ENCODE measurements at places on chromosomes 4 and X. TPM values are rescaled to one million over a fixed set of nuclear protein-coding genes. Genes with fewer than 3 reads are reported as not detected.

GRCh38 chr4:124902001-124902515 is 189.5 kb upstream of the ANKRD50 start:
- DNase-seq, result no peak

- DNase-seq, result no peak
These were observed 22.2 kb upstream of the PAPSS1 start for GRCh38 chr4:107742196-107742595.

- DNase-seq, result no peak
These were observed 864.3 kb upstream of the AGA start for GRCh38 chr4:178306565-178306964.

DNA sequence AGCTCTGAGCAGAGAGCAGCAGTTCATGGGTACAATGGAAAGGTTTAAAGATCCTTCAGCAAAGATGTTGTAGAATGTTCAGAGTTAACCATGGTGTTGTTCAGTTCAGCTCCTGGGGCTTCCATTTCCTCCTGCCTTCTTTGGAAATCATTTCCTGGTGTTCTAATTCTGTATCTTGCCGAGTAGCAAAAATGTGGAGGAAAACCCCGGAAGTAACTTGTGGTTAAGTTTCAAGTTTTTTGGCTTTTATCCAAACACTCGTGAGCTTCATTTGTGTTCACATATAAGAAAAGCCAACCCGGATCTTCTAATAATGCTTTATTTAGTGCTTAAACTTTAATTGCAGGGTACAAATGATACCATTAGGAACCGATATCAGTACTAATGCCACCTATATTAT is 33.6 kb upstream of the ARX start:
- DNase-seq, result no peak

GRCh38 chr4:128267745-128268144 is 19.9 kb downstream of the PGRMC2 start:
- no peak for DNase-seq

DNA sequence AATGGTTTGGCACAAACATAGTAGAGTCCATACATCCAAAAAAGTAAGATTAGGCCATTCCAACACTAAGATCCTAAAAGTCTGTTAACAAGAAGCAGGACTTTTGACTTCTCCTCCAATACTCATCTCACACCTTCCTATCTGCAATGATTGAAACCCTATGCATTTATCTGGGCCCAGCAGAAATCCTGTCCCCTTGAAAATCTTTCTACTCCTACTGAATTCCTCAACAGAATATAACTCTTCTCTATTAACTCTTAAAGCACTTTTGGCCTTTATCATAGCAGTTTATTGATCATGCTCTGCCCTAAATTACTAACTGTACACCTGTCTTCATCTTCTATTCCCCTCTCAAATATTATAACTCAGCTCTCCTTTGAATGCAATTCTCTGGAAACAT is 4.6 kb downstream of the G3BP2 start:
- DNase-seq, result no peak

DNA sequence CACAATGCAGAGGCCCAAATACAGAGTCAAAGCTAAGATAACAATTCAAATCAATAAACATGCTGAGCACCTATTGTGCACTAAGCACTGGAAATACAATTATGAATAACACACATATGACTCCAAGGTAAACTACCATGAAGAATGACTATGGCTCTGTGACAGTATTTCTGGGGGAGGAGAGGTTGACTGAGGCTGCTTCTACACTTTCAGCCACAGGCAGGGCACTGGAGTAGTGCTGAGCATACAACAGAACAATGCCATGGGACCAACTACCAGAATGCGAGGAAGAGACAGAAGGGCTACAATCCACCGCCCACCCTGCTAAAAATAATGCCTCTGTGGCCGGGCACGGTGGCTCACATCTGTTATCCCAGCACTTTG is 13.7 kb downstream of the TEC start:
- no peak for DNase-seq

- no peak for DNase-seq
These were observed 308.2 kb downstream of the KLHL13 start for GRCh38 chrX:117808426-117808825.

GRCh38 chr4:7924163-7924562 is 15.5 kb downstream of the AFAP1 start:
- no peak for DNase-seq

DNA sequence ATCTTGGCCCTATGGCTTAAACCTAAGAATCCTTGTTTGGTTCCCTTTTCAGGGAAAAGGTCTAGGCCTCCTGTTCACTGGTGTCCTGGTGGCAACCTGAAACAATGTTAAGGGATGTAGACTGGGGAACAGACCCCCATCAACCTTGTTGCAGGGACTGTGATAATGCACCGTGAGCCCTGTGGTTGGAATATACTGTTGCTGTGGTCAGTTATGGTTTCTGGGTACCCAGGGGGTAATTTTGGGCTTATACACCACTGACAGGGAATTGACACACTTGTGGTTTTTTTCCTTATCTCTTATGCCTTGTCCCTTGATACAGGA is 64.0 kb upstream of the WDR1 start:
- DNase-seq, result no peak

- no peak for DNase-seq
These were observed 86.9 kb upstream of the PSAPL1 start for GRCh38 chr4:7521666-7522065.

DNA sequence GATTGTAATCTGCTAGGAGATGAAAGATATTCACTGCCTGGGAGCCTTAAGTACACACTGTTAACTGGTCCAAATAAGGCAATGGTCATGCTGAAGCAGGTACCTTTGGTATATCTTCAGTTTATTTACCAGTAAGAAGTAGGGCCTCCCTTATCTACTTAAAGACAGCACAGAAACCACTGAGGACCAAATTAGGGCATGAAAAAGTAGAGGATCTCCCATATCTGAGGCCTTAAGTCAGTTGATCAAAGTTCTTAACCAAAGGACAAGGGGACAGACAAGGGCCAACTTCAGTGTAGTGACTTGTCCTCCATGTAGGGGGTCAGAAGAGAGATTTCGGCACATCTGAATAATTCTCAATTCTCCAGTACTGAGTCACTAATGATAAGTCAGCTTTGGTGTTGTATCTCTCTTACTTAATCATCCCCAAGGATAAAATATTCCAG is 59.1 kb downstream of the AMELX start:
- DNase-seq, result no peak

GRCh38 chrX:155744534-155744933 is 131.8 kb upstream of the TMLHE start:
- no peak for DNase-seq

GRCh38 chr4:95422436-95422835 is 126.3 kb downstream of the UNC5C start:
- no peak for DNase-seq

DNA sequence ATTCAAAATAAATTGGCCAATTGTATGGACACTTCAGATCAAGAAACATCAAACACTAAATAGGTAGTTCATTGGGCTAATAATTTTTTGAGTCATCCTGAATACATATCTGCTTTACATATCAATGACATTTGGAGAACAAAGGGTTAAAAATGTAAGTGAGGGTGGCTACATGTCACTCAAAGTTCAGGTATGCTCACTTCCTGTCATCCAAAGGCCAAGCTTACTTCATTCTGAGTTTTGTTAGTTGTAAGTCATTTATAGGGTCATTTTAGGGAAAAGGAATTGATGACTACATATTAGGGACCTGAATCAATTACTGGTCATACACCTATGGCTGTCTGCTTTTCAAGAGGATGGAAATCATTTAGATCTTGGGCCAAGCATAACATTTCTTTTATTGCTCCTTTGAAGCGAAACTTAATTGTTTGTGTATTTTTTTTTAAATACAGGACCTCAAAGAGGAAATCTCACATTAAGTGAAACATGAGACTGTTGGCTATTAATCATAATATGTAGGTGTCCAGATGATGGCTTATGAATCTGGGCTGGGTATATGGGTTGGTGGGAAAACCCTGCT is 119.2 kb upstream of the LEF1 start:
- no peak for DNase-seq

DNA sequence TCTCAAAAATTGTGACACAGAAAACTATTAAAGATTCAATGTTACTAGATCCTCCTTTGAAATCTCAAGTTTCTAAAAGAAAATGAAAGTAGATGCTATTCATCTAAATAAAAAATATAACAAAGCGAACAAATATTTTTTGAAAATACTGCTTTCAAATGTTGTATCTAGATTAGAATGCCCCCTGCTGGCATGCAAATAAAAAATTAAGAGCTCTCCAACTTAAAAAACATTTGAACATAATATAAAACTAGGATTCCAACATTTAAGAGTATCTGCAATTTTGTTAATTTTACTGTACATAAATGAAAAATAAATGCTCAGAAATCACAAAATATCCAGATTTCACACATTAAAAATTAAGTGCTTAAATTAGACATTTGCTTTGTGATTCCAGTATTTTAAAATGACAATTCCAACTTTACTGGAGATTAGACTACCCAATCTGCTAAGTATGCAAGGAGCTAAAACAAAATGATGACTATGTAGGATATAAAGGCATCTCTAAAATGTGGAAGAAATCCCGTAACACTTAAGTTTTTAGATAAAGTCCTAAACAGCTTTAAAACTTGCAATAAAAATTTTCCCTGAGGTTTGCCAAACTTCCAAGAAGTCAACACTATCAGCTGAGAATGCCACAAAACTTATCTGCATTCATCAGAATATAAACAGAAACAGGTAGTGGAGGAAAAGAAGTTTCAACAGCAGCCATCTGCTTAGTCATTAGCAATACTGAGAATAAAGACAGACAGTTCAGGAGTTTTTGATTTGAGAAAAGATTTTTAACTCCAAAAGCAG is 32.7 kb downstream of the DHX15 start:
- no peak for DNase-seq

DNA sequence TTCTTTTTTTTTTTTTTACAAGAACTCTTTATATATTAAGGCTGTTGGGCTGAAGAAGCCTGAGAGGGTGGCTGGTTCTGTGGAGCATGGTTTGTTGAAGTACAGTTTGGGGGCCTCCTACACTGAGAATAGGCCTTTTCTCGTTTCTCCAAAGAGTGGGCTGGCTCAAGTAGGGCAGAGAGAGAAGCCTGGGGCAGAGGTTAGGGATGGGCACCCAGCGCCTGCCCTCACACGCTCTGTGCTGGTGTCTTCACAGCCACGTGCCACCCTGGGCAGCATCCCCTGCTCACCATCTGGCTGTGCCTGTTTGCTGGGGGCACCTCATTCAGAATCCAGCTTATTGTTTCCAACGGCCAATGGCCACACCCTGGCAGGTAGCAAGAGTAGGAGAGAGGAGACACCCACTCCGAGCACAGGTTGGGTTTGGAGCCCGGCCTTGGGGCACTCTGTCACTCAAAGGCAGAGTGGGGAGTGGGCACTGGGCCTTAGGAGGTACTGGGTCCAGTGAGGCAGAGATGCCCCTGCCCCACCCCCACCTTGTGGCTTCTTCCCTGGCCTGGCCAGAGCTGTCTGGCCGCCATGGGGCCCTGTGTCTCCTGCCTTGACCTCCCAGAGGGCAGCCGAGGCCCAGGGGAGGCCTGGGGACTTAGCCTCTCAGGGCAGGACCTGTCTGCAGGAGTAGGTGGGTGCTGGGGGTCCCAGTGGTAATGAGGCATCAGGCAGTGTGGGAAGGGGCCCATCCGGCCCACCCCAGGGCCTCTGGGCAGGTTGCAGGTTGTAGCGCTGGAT is 2.9 kb downstream of the MSANTD1 start:
- no peak for DNase-seq

DNA sequence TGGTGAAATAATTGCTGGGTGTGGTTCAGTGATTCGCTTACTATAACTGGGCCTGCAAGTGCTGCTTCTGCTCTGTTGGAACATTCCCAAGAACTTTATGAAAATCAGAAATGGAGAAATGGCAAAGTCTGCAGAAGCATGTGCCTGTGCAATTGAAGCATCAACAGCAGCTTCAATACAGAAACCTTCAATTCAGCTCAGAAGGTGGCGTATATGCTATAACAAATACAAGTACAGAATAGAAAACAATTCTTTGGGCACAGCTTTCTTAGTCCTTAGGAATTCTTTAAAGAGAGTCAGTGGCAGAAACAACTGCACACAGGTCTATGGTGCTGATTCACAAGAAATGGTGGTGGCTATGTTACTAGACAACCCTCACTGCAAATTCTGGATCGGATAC is 18.0 kb upstream of the PDHA2 start:
- DNase-seq, result no peak

DNA sequence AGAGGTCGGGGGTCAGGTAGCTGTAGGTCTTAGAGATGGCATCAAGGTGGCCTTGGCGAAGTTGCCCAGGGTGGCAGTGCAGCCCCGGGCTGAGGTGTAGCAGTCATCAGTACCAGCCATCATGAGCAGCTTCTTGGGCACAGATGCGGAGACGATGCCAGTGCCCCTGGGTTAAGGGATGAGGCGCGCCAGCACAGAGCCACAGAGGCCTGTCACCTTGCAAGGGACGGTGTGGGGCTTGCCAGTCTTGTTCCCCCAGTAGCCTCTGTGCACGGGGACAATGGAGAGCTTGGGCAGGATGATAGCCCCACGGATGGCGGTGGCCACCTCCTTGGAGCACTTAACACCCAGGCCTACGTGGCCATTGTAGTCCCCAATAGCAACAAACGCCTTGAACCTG is 750.7 kb upstream of the PABPC4L start:
- DNase-seq, result no peak

- DNase-seq, result no peak
These were observed 304.2 kb downstream of the TENM3 start for GRCh38 chr4:182547435-182547834.

DNA sequence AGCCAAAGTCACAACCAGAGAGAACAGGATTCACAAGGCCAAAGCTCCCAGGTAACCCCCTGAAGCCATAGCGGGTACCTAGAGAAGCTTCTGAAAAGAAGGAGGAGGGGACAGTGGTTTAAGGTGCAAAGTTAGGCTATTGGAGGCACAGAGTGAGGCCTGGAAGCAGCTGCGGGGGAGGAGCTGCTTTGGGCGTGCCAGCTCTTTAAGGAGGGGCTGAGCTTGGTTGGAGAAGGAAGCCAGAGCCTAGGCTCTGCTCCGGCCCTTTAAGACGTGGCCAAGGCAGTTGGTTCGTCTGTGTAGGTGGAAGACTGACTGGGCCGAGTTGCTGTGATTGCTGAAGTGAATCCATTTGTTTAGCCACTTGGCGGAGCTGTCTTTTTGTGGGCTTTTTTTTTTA is 1.5 kb downstream of the KLF8 start:
- DNase-seq, result no peak

ARMCX1 gene
- total RNA-seq, result 2.2 TPM

ZCCHC18 gene
- 2.9 TPM for total RNA-seq

GATB gene
- 29.6 TPM for total RNA-seq

ATOH1 gene
- total RNA-seq, result not detected

XAGE1A gene
- not detected for total RNA-seq

USP11 gene
- 34.0 TPM for total RNA-seq

NALF2 gene
- 0.42 TPM for total RNA-seq

EGF gene
- total RNA-seq, result not detected

SORBS2 gene
- not detected for total RNA-seq

SYP gene
- total RNA-seq, result 2.5 TPM

KIF4A gene
- total RNA-seq, result 17.7 TPM

CABS1 gene
- total RNA-seq, result not detected

DOK7 gene
- not detected for total RNA-seq

MXRA5 gene
- not detected for total RNA-seq

UCHL1 gene
- total RNA-seq, result 0.75 TPM

GATA1 gene
- not detected for total RNA-seq

All from CD8-positive, alpha-beta memory T cell (primary cell).